Nucleus accumbens (tissue), 56 donors: ENCODE measurements at places on chromosomes 4 and X.

- DNase-seq, result no peak
Measured at GRCh38 chr4:102031406-102031805, 240.9 kb downstream of the BANK1 start.

DNA sequence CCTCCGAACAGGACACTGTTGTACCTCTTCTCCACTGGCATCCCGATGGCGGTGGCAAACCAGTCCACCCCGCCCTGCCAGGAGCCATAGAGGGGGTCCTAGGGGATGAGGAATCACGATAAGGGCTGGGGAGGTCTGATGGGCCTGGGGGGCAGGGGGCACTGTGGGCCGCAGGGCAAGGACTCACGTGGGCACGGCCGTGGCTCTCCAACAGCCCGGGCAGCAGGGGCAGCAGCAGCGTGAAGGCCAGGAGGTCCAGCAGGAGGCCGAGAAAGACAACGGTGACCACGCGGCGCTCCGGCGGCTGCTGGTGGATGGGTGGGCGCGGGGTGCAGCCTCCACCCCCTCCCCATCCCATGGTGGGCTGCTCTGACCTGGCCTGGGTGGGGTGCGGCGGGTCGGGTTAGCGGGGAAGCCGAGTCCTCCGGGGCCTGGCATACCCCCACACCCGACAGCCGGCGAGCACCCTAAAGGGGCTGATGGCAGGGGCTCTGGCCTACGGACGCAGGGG is 29.6 kb downstream of the NOP14 start:
- no peak for DNase-seq

DNA sequence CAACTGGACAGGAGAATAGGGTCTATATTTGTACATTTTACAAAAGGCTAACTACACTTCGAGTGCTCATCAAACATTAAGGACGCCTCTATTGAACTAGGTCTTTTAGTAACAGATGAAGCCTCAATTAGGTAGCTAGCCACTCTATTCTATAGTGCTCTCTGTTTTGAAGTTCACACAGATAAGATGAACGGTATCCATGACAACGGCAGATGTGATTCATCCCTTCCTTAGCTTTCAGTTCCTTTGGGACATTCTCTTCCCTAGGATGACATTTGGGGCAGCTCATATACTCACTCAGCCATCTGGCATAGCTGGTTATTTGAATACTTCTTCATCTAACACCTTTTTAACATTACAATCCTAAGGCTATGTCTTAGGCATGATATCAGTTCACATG is 62.4 kb upstream of the WDFY3 start:
- DNase-seq, result no peak

DNA sequence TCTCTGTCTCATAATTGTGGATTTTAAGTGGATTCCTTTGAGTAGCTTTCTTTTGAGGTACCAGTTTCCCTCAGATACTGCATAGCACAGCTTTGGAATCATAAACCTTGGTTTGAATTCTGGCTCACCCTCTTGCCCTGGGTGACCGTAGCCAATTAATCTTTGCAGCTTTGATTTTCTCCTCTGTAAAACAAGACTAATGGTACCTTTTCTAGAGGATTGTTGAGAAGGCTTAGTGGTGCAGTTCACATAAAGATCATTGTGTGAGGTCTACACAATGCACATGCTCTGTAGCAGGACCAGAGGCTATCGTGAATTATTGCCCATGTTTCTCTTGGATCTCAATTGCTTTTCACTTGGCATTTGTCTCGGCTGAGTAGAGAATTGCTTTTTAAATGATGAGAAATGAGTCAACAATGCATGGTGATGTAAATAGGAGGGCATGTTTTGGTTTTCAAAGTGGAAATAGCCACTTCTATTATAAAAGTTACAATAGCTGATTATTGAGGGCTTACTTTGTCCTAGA is 47.9 kb downstream of the TMEM131L start:
- no peak for DNase-seq

GRCh38 chrX:17596061-17596460 is 141.2 kb upstream of the SCML1 start:
- DNase-seq, result no peak
